ENCODE measurements at places on chromosomes 13 and 19.

GRCh38 chr13:112727581-112727980, 37.7 kb downstream of the ATP11A start:
- DNase-seq, result no peak

DNA sequence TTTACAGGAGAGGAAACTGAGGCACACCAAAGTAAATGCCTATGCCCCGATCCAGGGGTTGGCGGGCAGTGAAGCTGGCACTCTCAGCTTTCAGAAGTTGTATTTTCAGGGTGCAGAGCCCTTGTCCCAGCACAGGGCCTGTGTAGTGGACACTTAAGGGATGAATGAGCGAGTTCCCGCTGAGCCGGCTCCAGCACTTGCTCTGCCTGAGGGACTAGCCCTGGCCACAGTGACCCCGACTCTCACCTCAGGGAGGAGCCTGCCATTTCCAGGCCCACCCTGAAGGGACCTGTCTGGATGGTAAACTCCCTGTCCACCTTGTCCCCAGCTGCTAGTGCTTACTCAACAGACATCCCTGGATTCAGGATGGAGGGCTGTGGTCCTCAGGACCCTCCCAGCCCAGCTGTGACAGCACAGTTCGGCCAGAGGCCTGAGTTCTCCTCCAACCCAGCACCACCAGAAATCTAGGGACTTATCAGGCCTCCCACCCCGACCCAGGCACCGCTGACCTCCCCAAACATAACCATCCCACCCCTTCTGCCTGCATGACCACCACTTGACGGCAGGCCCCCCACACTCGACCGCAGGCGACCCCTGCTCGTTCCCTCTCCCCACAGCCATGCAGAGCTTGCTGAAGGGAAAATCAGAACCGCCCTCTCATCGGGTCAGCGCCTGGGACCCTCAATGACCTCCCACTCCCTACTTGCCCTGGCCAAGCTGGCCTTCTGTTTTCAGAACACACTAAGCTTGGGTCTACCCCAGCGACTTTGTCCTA, 8.4 kb downstream of the PPP6R1 start:
- no peak for DNase-seq

DNA sequence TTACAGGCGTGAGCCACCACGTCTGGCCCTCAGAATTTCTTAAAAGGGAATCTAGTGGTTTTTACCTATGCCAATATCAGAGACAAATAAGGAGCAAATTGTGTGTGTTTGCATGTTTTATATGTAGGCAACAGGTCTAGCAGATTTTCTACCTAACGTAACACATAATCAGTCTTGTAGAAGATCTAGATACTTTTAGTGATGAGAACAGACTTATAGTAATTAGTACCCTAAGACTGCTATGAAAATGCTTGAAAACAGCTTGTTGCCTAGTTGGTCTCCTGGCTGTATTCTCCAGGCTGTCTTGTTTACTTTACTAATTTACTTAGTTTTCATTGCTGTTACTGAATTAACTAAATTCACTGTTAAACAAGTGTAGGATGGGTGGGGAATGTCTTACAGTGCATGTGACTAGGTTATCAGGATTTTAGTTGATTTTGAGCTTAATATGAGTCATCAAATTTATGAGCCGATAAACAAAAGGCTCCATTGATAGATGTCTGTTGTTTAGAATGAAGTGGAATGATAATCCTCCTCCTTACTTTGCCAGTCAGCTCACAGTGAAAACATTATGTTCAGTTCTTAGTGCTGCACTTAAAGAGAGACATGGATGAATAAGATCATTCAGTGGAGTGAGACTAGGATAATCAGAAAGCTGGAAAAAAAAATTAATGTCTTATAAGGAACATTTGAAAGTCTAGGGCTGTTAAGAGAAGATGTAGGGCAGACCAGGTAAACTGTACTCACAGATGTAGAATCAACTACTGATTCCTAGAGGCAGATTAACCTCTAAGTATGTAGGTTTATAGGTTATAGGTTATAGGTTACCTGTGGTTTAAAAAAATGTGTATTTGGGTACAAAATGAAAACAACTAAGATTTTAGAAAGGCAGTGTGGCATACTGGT, 22.4 kb downstream of the GTF2F2 start:
- DNase-seq, result no peak

DNA sequence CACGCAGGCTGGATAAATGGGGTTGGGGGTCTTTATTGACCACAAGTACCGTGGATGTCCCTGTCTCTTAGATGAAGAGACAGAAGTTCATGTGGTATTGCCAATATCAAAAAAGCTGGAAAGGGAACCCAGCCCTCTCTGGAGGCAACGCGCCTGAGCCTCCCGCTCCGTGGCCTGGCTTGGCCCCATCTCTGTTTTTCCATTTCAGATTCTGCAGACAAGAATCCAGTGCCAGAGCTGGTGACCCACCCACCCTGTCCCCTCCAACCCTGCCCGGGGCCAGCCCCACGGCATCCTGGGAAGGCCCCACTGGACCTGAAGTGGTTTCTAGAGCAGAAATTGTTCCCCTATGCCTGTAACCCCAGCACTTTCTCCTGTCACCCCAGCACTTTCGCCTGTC, 57.7 kb downstream of the PTPRS start:
- DNase-seq, result no peak

DNA sequence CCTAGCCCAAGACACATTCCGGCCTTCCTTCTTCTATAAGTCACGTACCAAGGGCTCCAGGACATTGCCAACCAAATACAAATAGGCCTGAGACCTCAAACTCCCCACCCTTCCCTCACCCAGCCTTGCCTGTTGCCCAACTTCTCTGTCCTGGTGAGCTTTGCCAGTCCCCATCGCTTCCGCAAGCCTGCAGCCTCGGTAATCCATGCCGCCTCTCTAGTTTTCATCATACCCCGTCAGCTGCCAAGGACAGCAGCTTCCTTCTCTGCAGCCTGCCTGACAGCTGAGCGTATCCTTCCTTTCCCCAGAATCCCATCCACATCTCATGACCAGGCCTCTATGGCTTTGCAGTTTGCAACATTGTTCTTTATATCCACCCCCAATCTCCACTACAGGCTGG, 36.6 kb upstream of the POMP start:
- no peak for DNase-seq

GRCh38 chr19:639253-640160, at the start of gene FGF22:
Gene FGF22, plus strand, starts transcription at chr19:639879. Its CDS starts 47 bp downstream, at chr19:639926.
- peak; percentile 93 for DNase-seq

DNA sequence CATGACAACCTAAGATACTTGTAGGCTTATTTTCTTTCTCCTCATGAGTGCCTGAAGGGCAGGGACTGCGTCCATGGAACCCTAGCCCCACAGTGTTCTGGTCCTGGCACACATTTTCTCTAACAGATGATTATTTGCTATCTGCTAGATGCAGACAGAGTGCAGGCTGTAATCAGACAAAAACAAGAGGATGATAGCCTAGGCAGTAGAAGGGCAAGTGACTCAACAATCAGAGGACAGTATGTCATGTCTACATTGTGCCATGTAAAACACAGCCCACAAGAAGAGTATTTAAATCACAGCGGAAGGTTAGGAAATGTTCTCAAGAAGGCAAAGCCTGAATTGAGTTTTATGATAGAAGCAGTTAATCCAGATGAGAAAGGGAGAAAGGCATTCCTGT, 29.3 kb downstream of the MIPEP start:
- DNase-seq, result no peak

DNA sequence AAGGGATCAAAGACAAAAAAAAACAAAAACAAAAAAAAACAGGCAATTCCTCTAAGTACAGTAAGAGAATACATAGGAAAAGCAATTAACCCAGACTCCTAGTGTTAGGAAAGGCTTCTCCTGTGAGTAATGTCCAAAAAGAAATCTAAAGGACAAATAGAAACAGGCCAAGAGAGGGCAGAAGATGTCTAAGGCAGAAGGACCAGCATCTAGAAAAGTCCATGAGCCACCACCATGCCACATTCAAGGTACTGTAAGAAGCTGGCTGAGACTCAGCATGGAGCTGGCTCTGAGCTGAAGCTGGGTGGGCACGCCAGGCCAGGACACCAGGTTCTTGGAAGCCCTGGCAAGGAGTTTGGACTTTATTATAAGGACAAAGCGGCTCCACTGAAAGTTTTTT, 118.1 kb upstream of the FRY start:
- no peak for DNase-seq

DNA sequence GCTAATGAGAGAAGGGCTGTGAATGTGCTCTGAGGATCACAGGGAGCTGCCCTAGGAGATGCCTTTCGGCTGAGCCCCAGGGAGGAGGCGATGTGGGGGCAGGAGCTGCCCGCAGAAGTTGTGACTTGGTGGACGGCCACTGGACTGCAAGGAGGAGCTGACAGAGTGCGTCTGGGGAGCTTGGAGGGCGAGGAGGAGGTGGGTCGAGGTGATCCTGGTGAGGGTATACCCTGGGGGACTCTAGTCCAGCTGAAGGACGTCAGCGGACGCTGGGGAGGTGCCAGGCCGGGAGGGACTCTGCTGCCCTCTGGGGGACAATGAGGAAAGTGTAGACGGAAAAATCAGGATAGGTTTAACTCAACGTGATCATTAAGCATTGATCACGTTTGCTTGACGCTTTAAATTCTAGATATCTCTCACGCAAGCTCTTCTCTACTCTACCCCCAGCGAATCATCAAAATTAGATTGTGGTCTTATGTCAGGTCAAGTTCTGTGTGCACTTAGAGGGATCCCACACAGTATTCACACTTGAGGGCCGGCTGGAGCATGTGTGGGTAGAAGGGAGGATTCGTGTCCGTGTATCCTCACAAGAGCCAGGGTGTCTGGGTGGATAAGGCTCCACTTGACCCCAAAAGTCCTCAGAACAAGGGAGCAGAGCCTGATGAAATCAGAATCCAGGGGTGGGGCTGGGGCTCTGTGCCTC, 3.3 kb upstream of the CEACAM7 start:
- DNase-seq, result no peak

DNA sequence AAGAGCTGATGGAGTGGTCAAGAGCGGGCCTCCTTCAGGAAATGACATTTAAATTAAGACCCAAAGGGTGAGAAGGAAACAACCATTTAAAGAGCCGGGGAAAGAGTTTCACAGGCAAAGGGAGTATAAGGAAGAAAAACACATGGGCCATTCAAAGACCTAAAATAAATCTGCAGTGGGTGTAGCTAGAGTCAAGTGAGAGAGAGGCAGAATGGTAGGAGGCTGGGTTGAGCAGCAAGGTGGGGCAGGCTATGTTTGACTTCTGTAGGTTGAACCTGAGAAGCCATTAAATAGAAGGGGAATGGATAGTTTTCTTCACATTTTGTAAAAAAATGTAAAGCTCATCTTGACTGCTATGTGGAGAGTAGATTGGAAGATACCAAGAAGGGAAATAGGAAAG, 183.8 kb downstream of the LACC1 start:
- no peak for DNase-seq

DNA sequence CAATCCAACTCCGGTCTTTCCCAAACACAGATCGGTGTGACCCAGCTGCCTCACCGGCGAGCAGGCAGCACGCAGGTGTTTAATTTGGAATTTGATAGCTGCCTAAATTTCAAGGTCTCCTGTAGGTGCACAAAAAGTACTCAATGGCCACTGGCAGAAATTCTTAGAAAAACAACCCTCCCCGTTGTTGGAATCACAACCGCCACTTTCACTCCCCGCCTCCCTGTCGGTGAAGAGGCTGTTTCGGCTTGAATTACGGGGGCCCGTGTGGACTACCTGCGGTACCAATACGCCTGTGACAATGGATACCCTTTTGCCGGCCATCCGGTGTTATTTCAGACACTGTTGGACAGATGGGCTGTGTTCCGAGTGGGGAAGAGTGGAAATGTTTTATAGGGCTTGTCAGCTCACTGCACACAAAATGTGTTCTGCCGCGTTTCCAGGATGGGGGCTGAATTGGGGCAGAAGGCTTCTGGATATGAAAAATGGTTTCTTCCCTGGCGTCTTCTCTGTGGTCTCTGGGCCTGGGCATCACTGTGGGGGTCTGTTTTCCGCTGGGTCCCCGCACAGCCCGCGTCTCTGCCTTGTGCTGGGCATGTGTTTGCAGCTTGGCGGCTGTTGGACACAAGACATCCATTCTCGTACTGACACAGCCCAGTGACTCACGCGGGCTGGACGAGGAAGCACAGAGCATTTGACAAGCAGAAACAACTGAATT, 45.4 kb downstream of the ZIC5 start:
- no peak for DNase-seq

GRCh38 chr13:87942205-87942604, 271.0 kb downstream of the SLITRK5 start:
- DNase-seq, result no peak

GRCh38 chr19:19113040-19113626, 25.1 kb downstream of the TMEM161A start:
- no peak for DNase-seq

- no peak for DNase-seq
Measured at GRCh38 chr19:3443840-3444694, 36.3 kb downstream of the SMIM24 start.

DNA sequence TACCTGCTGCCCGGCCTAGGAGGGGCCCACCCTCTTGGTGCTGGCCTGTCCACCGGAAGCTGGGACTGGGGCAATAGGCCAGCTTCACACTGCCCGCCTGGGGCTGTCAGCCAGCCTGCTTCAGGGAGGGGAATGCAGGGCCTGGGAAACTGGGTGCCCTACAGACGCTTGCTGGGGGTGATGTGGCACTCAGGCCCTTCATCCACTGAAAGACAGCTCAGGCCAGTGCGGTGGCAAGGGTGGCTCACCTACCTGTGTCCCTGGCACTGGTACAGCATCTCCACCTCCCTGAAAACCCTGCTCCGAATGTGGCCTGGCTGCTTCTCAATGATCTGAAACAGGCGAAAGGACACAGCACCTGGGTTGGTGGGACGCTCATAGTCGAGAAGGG, 7.8 kb downstream of the MKNK2 start:
- DNase-seq, result no peak

DNA sequence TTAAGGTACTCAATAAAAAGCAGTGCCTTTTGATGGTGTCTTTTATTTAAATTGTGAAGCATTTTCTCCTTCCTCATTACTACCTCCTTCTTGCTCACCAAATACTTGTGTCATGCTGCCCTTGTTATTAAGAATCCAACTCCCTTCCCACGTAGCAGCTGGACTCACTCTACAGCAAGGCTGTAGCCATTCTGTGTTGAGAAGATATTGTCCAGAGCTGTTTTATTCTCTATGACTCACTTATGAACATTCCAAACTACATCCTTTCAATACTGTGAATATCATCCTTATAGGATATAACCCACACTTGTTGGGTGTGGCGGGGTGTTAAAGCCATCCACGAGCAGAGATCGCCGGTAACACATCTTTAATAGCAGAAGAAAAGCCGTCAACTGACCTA, 1671.5 kb upstream of the SLC10A2 start:
- DNase-seq, result no peak

- no peak for DNase-seq
Measured at GRCh38 chr13:30866677-30867076, 39.4 kb upstream of the MEDAG start.

DNA sequence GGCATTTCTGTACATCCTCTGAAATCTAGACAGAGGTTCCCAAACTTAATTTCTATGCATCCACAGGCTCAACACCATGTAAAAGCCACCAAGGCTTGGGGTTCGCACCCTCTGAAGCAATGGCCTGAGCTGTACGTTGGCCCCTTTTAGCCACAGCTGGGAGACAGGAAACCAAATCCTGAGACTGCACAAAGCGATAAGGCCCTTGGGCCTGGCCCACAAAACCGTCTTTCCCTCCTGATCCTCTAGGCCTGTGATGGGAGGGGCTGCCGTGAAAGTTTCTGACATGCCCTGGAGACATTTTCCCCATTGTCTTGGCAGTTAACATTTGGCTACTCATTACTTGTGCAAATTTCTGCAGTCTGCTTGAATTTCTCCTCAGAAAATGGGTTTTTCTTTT, 766.4 kb downstream of the GPC5 start:
- no peak for DNase-seq

Measured in stimulated activated CD8-positive, alpha-beta memory T cell treated with anti-CD3 and anti-CD28 coated beads, Interleukin-4, amount 100 ng/mL, for 24 hours (primary cell).